ENCODE measurements at places on chromosomes 11 and 22. TPM values are rescaled to one million over a fixed set of nuclear protein-coding genes. Genes with fewer than 3 reads are reported as not detected.

DNA sequence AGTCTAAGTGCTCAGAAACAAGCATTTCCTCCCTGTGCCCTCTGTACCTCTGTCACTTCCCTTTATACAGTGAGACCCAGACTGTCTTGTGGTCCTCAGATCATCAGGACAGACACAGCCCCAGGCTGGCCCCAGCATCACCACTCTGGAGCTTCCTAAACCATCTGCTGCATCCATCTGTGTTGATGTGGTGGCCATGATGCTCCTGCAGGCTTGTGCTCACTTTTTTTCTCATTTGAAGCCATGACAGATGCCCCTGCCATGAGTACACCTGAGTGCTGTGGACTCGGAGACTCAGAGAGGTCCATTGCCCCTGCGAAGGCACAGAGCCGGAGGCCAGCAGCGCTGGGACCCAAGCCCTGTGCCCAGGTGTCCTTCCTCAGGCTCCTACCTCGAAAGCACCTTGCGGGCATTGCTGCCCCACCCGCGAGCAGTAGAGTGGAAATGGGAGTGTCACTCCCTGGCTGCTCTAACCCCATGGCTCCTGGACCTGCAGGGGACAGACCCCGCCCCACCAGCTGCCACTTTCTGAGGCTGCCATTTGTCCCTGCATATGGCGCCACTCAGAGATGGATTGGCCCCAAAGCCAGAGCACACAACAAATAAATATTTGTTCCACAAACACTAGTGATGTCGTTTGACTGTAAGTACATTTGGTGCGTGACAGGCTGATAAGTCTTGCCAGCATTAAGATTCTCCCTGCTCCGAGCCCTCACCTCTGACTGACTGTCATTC, 593.5 kb downstream of the TBC1D22A start:
- DNase-seq = no peak

DNA sequence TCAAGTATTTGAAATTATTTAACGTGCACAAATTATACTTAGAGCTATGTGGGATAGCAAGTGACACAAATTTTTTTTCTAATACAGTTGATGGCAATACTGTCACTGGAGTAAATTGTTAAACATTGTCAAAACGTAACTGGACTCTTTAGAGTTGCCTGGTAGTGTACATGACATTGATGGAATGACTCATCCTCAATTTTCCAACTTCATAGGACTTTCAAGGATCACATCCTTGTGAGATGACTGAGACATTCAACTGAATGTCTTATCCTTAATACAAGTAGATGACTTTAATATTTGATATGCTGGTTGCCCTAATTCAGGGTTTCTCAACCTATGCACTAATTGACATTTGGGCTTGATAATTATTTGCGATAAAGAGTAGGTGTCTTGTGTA, 310.0 kb downstream of the SWAP70 start:
- no peak for DNase-seq

- no peak for DNase-seq
These were observed 104.2 kb downstream of the SCN3B start for GRCh38 chr11:123549926-123550917.

DNA sequence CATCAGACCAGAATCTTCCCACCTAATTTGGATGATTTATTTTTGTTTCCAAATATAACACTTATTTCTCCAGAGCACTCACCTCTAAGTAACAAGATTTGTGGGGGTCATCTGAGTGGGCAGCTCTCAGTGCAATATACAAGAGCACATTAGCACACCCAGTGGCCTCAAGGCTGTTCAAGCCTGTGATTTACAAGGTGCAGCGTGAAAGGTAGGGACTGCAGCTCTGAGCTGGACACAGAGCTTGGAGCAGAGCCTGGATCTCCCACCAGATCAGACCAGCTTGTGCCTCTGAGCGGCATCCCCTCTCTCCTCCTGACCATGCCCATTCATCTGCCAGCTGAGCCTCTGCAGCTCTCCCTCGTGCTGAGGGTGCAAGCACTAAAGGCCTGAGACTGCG, 323.3 kb upstream of the ZC3H12C start:
- DNase-seq = no peak

DNA sequence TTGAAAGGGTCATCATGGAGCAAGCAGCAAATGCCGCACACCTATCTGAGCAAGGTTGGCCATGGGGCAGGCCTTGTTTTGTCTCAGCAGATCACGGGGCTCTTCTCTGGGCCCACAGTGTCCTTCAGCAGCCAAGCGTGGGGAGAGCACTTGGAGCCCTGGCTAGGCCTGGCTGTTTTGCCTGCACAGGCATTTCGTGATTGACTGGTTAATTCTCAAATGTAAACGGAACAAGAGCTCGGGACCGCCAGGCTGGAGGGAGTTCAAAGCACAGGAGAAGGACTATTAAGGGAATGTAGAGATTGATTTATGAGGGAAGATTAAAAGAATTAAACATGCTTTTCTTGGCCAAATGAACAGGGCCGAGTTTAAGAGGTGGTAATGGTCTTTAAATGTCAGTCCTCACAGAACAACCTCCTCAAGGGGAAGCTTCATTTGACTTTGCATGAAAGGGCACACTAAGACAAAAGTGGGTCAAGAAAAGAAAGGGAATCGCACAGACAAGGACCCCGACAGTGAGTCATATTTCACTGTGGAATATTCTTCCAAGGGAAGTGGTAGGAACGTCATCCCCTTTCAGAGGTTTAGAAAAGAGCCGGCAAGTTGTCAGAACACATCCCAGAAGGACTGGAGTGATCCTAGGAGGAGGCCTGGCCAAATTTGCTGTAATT, 20.7 kb downstream of the SPON1 start:
- no peak for DNase-seq

TTLL8 gene
- not detected for polyA plus RNA-seq
